HCT116 (cell line): ENCODE measurements at places on chromosomes 5 and 9.

DNA sequence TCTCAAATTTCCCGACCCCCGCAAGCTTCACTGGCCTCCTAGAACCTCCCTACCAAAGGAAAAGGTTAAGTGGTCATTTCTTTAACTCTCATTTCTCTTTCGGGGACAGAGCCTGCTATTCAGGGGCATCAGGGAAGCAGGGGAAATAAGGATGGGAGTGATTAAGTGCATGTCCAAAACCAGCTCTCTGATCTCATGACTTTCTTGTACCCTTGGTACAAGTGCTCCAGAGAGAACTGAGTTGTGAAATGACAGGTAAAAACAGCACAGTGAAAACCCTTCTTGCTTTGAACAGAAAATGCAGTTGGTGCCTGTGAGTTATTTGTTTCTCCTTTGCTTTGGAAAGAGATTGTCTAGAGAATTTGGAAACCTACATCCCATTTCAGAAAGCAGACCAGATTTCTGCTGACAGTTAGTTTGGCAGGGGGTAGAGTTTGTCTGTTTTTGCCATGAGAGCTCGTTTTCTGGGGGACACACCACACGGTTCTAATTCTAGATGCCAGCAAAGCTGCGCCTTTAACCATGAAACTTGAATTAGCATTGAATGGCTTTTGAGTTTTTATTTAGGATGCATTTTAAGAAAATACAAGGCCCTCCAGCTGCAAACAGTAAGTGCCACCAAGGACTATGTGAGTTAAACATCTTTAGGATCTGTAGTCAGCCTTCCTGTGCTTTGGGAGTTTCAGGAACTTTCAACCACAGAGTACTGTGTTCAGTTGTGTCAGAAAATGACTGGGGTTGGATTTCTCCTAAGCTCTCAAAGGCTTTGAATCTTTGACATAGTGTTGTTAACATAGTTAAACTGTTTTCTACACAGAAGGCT lies 161.7 kb upstream of the LHFPL2 start:
- no peak for DNase-seq

DNA sequence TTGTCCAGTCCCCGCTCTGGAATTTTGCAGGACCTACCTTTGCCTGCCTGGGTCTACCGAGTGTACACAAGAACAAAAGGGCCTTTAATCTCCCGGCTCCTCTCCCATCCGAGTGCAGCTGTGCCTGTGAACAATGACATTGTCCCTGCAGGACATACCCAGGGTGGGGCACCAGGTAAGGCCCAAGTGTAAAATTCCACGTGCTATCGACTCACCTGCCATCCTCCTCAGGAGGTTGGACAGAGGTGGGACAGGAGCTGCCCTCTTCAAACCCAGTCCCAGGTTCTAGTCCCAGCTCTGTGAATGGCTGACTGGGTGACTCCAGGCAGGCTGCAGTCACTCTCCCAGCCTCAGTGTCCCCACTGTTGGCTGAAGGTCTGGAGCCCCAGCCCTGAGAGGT lies 159.6 kb upstream of the ALDH1B1 start:
- no peak for DNase-seq

DNA sequence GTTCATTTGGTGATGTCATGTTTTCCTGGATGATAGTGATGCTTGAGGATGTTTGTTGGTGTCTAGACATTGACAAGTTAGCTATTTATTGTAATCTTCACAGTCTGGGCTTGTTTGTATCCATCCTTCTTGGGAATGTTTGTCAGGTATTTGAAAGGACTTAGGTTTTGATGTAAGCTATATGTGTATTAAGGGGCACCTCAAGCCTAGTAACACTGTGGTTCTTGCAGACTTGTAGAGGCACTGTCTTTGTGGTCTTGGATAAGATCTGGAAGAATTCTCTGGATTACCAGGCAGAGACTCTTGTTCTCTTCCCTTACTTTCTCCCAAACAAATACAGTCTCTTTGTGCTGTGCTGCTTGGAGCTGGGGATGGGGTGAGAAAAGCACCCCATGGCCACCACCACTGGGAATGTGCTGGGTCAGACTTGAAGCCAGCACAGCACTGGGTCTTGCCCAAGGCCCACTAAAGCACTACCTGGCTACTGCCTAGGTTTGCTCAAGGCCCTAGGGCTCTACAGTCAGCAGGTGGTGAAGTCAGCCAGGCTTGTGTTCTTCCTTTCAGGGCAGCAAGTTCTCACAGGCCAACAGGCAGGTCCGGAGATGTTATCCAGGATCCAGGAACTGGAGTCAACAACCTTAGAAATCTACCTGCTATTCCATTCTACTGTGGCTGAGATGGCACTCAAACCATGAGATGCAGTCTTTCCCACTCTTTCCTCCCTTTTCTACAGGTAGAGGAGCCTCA lies 49.3 kb upstream of the GNA14 start:
- no peak for DNase-seq

GRCh38 chr5:5494489-5495402 lies 72.3 kb downstream of the ICE1 start:
- peak; percentile 55 for DNase-seq

GRCh38 chr5:64147849-64148441 lies 17.7 kb upstream of the RNF180 start:
- peak; percentile 8 for DNase-seq

GRCh38 chr9:18903450-18903849 lies 129.6 kb downstream of the SAXO1 start:
- DNase-seq, result no peak

DNA sequence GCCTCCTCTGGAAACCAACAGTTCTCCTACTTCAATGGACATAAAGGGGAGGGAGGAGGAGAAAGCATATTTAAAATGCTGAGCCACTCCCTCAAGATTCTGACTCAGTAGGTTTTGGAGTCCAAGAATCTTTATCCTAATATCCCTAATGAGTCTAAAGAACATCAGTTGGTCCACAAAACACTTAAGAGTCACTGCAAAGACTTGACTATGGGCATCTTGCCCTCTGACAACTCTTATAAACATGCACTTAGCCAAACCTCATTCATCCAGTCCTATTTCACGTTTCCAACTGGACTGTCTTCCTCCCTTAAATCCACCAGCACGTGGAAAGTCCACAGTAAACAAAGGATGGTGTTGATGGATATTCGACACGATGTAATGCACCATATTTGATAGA lies 172.5 kb downstream of the FAM114A2 start:
- DNase-seq, result no peak

DNA sequence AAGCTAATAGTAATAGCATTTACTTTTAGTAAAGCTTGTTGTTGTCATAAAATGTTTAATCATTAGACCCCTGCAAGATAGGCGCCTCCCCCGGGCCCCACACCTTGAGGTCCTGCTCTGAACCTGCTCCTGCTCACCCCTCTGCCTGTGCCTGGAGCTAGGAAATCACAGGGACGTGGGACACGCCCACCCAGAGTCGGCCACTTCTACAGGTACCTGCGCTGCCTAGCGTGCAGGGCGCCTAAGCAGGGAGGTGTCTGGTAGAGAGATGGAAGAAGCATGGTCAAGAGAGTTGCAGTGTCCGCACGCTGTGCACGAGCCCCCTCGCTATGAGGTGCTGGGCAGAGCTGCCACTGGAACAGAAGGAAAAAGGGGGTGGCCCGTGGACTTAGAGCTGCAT lies 52.6 kb downstream of the HINT1 start:
- DNase-seq, result no peak
